ENCODE measurements at places on chromosomes 12 and 14.

GRCh38 chr12:94427501-94428381 is 31.9 kb downstream of the CEP83 start:
- DNase-seq, result no peak

DNA sequence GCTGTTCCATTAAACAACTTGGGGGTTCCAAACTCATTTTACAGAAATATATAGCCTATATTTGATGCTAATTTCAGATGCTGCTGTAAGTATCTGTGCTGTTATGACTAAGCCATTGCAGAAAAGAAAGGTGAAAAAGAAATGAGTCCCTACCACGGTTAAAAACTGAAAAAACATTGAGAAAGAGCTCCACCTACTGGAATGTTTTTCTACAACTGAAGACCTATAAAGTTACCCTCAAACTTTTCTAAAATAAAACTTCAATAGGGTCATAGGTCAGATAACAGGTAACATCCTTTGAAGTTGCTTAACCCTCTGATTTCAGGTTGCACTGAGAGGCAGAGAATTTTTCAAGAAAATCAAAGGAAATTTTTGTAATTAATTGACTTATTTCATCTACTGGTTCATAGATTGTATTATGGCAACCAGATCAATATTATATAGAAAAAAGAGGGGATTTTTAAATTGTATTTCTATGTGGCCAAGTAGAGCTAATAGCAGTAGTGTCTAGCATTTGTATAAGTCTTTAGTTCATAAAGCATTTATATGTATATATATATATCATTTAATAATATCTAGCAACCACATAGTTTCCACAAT is 279.9 kb downstream of the RPS29 start:
- DNase-seq, result no peak

GRCh38 chr12:79782172-79782900 is 91.6 kb upstream of the PAWR start:
- DNase-seq, result no peak

GRCh38 chr14:91770185-91770584 is 38.3 kb upstream of the CATSPERB start:
- no peak for DNase-seq

GRCh38 chr14:34785223-34786006 is 71.0 kb upstream of the CFL2 start:
- no peak for DNase-seq

DNA sequence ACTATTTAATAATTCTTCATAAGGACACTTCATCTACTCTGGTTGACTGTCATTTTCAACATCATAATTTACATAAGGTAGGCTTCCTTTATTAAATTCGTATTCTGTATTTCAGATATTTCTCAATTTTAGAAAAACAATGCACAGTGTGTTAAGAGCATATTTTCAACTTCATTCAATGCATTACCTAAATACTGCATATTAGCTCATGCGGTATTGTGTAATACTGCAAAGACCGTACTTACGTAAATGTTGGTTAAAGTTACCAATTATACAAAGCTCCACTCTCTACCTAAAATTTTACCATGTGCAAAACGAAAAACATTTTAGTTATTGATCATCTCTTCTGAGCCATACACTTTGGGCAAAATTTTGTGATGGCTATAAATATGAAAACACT is 62.8 kb downstream of the EXOC5 start:
- no peak for DNase-seq

DNA sequence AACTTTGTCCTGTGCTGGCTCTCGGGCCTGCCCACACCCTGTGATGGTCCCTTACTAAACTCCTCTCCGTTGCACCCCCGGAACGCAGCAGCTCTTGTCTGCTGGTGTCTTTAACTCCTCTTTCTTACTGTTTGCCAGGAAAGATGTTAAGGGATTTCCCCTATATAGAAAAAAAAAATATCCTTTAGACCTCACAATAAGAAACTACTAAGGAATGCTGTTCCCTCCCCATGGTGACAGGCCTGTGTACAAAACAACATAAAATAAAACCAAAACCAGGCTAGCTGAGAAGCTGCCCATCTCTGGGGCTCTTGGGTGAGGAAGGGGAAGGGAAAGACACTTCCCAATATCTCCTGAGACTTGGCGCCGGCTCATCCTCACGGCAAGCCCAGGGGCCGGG is 95.4 kb downstream of the CHGA start:
- no peak for DNase-seq

- DNase-seq, result no peak
These were observed 77.9 kb downstream of the PTGER2 start for GRCh38 chr14:52391881-52392615.

GRCh38 chr14:44774396-44774795 is 187.4 kb downstream of the KLHL28 start:
- no peak for DNase-seq

GRCh38 chr12:54018468-54018984 is 9.7 kb upstream of the HOXC6 start:
- no peak for DNase-seq

GRCh38 chr12:32585680-32586079 is 93.4 kb upstream of the DNM1L start:
- DNase-seq, result no peak

Data from stimulated activated CD4-positive, alpha-beta T cell treated with anti-CD3 and anti-CD28 coated beads, Interleukin-12 subunit alpha, Interleukin-12 subunit beta, amount 100 ng/mL, for 24 hours (primary cell).